ENCODE measurements at places on chromosomes 2 and 18.
A peak's percentile ranks its signal among the peaks of the same experiment; 100 is the strongest.

DNA sequence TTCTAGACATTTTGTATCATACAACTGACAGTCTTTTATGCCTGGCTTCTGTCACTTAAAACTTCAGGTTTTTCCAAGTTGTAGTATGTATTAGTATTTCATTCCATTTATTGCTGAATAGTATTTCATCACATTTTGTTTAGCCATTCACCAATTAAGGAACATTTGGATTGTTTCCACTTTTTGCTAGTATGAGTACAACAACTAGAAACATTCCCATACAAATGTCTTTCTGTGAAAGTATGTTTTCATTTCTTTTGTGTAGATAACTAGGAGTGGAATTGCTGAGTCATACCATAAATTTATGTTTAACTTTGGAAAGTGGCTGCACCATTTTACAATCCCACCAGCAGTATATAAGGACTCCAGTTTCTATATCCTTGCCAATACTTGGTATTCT, 135.9 kb downstream of the ATAD2B start:
- DNase-seq: no peak

DNA sequence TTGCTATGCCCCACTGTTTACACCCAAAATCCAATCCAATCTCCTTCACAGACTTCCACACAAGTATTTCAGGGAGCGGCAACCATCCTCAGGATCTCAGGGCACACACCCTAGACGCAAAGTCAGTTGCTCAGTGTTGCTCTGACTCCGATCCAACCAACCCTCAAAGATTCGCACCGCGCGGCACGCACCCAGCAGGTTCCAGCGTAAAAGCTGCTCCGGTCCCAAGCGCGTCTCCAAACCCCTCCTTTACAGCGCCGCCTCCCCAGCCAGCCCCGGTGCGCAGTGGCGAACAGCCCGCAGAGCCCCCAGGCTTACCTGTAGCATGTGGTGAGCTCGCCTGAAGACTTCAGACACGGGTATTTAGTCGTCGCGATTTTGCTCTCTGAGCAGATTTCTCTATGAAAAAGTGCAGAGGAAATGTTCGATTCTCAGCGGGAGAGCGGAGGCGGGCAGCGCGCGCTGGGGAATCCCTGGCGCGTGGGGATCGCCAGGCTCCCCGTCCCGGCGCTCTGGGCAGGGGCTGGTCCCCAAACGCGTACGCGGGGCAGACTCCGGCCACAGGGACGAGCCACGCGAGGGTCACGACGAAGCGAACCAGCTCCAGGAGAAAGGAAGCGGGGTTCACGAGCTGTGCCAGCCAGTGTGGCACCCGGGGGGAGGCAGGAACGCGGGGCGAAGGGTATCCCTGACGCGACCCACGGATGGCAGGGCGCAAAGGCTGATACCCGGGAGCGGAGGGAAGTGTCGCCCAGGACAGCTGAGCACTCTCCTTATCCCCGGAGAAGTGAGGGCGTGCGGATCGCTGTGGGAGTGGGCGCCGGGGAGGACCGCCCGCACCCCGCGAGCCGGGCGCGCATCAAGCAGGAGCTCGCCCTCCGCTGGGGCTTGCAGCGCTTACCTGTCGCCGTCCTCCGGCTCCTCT, 650 bp downstream of the CCBE1 start:
- no peak for DNase-seq

DNA sequence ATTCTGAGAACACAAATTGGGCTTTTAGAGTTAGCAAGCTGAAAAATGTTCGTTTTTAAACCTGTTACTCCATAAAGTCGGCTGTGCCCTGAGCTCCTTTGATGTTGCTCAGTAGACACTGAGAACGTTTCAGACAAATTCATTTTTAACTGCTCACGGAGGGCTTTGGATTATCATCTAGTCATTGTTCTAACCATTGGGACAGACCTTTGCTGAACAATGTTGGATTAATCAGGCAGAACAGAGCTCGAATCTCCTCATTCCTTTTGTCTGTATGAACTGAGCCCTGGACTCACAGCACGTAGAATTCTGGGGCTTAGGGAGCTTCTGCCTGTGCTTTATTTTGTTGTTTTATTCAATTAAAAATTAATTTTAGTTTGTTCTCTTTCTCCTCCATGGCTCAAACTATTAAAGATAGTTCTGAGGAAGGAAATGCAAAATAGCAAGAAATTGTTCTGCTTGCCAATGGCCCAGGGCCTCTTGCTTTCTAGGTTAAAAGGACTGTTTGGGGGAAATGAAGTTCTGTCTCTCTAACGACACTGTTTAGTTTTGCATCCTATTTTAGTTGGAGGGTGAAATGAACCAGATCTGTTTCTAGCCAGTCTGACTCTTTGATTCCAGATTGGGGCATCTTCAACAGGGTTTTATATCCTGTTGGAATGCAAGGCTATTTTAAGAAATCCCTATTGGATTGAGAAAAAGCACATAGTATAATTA, 114.7 kb upstream of the CXCR4 start:
- DNase-seq: no peak

DNA sequence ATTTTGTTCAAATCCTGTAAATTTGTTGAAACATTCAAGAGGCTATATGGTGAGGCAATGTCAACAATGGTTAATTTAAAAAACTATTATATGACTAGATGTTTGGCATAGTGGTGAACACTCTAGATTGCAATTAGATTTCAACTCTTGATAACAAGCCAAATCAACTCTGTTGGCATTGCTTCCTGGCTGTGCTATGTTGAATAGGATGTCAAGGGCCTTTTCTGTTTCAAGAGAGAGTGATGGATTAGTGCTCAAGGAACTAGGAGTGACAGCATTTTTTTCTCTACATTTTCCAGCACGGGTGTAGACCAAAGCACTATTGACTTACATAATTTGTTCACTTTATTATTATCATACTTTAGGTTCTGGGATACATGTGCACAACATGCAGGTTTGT, 172.4 kb upstream of the KCNH7 start:
- DNase-seq: no peak

- DNase-seq: no peak
Observed at GRCh38 chr2:35463805-35464596, 891.6 kb upstream of the CRIM1 start.

- DNase-seq: no peak
Observed at GRCh38 chr2:83234246-83234645, 1224.8 kb downstream of the SUCLG1 start.

DNA sequence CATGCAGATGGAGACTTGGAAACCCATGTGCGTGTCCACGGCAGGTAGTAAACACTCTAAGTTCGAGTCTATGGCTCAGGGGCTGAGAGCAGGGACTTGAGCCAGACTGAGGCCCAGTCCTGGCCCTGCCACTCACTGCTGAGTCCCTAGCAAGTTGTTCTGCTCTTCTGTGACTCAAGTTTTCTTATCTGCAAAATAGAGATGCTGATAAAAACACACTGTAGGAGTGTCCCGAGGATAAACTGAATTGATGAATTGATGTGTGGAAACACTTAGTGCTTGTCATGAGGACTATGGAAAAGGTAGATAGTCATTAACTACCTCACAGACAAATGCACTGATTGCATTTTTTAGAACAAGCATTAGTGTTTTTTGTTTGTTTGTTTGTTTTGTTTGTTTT, 73.2 kb downstream of the BOLA3 start:
- no peak for DNase-seq

DNA sequence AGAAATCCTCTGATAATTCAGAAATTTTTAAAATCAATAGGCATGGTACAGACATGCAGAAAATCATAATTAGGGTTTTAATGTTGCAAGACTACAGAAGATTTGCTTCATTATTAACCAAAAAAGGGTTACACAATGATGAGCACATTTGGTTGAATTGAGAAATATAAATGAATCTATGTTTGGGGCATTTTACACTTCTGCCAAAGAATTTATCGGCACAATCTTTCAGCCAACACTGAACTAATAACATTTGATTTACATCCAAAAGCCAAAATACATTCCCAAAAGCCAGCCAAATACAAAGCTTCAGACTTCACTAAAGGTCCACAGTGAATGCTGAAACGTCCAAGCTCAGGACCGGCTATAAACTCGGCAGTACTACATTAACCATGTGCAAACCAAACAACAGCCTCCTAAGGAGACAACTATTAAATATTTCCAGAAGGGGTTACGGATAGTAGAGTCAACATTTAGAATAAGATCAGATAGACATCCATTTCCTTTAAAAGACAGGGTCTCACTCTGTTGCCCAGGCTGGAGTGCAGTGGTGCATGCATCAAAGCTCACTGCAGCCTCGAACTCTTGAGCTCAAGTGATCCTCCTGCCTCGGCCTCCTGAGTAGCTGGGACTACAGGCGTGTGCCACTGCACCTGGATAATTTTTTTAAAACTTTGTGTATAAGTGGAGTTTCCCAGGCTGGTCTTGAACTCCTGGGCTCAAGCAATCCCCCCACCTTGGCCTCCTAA, 29.4 kb downstream of the SPRED2 start:
- no peak for DNase-seq

- no peak for DNase-seq
Observed at GRCh38 chr2:239769554-239770245, 255.4 kb downstream of the NDUFA10 start.

DNA sequence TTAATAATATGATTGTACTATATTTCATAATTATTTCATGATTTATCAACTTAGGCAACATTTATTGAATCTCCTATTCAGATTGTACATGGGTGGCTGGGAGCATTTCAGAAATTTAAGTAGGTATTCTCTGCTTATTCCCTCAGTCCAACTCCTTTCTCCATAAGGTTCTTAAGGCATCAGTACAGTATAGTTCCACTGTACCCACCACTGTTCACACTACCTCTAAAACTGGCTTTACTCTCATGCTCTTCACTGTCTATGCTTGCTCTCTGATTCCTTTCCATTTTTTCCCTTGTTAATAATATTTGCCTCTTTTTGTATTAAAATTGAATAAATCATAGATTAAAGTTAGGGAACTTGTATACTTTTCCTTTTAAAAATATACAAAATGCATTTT, 89.8 kb downstream of the EHBP1 start:
- DNase-seq: no peak

- peak; percentile 52 for DNase-seq
Observed at GRCh38 chr2:70685771-70686171, 82.2 kb downstream of the ADD2 start.

- DNase-seq: no peak
Observed at GRCh38 chr2:199384043-199384442, 73.7 kb downstream of the SATB2 start.

DNA sequence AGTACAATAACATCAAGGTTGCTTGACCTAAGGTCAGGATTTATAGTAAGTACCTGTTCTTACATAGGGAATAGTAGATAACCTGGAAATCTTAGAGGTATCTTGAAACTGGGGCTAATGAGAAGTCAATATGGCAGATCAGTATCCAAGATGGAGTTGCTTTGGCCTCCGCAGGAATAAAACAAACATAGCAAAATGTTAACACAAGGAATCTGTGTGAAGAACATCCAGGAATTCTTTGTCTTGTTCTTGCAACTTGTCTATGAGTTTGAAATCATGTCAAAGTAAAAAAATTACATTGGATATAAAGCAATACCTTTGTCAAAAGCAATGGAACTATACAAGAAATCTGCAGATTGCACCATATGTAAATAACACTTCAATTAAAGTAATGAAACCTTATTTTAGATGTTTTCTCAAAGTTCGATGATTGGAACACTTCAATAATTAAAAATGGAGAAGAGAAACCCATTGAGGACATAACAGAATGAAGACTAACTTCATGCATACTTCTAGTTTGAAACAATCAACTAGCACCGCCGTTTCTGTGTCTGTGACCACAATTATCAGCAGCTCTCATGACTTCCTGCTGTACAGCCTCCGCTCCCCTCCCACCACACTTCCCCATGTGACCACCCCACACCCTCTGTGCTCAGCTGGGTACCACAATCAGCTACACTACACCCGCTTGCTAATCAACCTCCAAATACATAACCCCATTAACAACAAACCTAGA, 27.6 kb downstream of the C2orf76 start:
- DNase-seq: peak; percentile 82

DNA sequence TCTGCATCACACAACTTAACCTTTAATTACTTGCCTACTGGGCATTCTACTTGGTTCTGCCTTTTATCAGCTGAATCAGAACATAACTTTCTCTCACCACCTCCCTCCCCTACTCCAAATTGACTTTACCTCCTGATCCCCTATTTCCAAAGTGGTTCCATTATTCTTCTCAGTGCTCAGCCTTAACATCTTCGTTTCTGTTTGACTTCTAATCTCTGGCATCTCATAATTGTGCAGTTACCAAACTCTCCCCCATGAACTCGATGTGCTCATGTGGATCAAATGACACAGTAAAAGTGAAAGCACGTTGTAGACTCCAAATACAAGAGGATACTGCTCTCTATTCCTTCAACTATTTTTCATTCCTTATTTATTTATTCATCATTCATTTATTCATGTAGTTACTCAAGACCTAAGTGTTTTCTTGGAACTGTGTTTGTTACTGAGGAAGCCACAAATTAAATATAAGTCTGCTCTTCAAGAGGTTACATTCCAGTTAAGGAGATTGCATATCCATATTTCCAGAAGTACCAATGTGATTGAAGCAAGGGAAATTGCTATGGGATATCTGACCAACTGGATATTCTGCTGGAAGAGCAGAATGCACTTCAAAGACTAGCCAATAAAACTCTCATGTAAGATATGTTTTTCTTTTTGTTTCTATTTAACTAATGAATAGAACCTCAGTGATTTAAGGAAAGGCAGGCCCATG, 158.8 kb downstream of the TMEFF2 start:
- no peak for DNase-seq

GRCh38 chr2:53028225-53028624, 739.4 kb upstream of the CHAC2 start:
- DNase-seq: no peak

DNA sequence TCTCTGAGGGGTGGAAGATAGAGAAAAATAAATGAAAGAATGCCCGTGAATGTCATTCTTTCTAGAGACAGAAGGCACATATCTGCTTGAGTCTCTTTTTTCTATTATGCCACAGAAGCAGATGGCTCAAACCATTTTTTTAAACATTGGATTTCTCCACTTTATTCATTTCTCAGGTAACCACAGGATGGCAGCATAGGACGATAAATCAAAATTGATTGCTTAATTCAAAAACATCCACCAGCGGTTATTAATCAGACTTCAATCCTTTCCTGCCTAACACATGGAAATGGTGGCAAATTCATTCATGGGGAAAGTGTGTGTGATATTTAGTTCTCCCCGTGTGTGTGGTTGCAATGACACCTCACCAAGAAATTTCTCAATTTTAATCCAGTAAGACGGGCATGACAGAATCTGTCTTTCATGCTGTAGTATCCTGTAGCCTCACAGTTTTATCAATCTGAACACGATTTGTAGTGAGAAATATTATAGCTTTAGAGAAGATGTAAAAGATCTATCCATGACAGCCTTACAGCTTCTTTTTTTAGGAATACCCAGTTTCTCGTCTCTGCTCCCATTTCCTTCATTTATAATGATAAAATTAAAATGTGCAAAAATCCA, 72.2 kb downstream of the DSC3 start:
- peak; percentile 7 for DNase-seq

GRCh38 chr2:38619458-38620164, 16.9 kb upstream of the HNRNPLL start:
- peak; percentile 99 for DNase-seq

- no peak for DNase-seq
Observed at GRCh38 chr2:54942373-54942772, 107.9 kb downstream of the RTN4 start.

- DNase-seq: no peak
Observed at GRCh38 chr2:45342-46130, 769 bp downstream of the FAM110C start.

- DNase-seq: no peak
Observed at GRCh38 chr2:100902817-100903405, 83.0 kb downstream of the NPAS2 start.

Data from MV-4-11 (cell line).